Activated T-helper 2 cell treated with anti-CD3 and anti-CD28 coated beads, Interferon-gamma antibody, Interleukin-2, Interleukin-4, amounts not matched to agents 10 μg/mL and 5 μg/mL and 100 μg/mL, durations not matched to agents 14 hours and 24 hours and 36 hours (primary cell): ENCODE measurements at places on chromosomes 7 and 10.
A peak's percentile ranks its signal among the peaks of the same experiment; 100 is the strongest.

- peaks cover 4% of the 10 kb centered on the region for H3K36me3 ChIP-seq
- H3K4me3 ChIP-seq = peak overlapping the region; percentile 11
These were observed 11.0 kb upstream of the TRIM8 start for GRCh38 chr10:102633287-102633686.

- no peaks in the 10 kb centered on the region for H3K27me3 ChIP-seq
- DNase-seq = no peak
- H3K27ac ChIP-seq = no peak overlapping the region
- no peak overlapping the region for H3K4me3 ChIP-seq
- peaks cover 35% of the 10 kb centered on the region for H3K36me3 ChIP-seq
These were observed 82.2 kb downstream of the VOPP1 start for GRCh38 chr7:55490099-55490498.

GRCh38 chr10:10396601-10397000, 621.1 kb upstream of the CELF2 start:
- no peak for DNase-seq
- no peak overlapping the region for H3K27ac ChIP-seq
- H3K36me3 ChIP-seq = no peaks in the 10 kb centered on the region
- H3K4me1 ChIP-seq = no peaks in the 10 kb centered on the region

DNA sequence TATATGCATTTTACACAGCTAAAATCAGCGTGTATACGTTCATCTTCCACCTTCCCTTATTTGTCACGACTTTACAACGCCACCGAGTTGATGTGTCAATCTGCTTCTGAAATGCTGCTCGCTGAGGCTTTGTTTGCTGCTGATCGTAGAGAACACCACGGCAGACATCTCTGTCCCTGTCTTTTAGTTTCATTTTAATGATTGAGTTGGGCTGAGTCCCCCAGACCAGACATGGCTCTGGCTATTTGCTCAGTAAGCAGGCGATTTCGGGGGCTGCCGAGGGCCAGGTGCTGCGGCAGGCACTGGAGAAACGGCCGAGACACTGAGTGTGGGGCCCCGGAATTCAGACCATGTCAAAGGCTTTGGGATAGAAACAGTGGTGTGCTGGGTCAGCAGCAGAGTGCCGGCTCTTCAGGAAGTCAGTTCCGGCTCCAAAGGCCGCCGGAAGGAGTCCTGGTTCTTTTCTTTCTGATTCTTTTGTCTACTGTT, 5.0 kb downstream of the LRRC27 start:
- peaks cover under 1% of the 10 kb centered on the region for H3K36me3 ChIP-seq
- H3K4me3 ChIP-seq = peak overlapping the region; percentile 81
- no peak for DNase-seq
- peak overlapping the region; percentile 13 for H3K27ac ChIP-seq

DNA sequence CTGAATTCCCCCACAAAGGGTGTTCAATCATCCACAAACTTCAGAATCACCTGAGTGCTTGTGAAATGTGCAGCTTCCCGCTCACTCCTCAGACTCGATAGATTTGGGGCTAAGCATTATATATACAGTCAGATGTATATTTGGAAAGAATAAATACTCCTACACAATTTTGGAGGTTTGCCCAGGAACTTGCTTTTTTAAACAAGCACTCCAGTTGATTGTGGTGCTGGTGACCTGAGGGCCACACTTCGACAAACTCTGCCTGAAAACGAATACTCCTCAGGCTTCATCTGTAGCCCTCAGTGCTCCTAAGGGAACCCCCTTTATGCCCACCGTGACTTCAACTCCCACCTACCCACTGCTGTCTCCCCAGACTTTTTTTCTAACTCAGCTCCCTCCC, 211.6 kb downstream of the INHBA start:
- no peak overlapping the region for H3K27ac ChIP-seq
- H3K4me1 ChIP-seq = no peaks in the 10 kb centered on the region
- no peak for DNase-seq
- no peaks in the 10 kb centered on the region for H3K27me3 ChIP-seq
- H3K4me3 ChIP-seq = no peak overlapping the region

- H3K27me3 ChIP-seq = no peaks in the 10 kb centered on the region
- H3K36me3 ChIP-seq = peaks cover 48% of the 10 kb centered on the region
- no peak overlapping the region for H3K4me3 ChIP-seq
- no peak for DNase-seq
- peaks cover 35% of the 10 kb centered on the region for H3K4me1 ChIP-seq
These were observed 11.3 kb downstream of the KMT2C start for GRCh38 chr7:152424348-152425108.
